Immature natural killer cell (primary cell): ENCODE measurements at places on chromosomes 13 and 19.

DNA sequence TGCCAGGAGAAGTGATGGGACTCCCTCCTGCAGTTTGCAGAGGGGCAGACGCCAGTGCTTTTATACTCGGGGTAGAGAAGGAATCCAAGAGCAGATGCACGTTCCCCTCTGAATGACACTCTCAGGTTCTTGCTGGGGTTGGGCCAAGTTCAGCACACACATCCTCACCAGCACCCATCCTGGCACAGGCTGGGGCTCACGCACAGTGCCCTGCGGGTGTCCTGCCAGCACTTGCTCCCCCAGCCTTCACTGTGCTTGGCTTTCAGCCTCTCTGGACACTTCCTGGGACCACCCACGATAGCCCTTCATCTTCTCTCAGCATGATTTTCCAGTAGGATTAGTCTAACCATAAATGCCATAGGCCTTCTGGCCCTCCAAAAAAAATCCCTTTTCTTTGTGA lies 158.6 kb downstream of the ZNF536 start:
- H3K27ac ChIP-seq = no peak overlapping the region
- no peak for DNase-seq
- H3K4me1 ChIP-seq = no peaks in the 10 kb centered on the region
- peaks cover 3% of the 10 kb centered on the region for H3K27me3 ChIP-seq
- no peak overlapping the region for H3K4me3 ChIP-seq
- no peaks in the 10 kb centered on the region for H3K36me3 ChIP-seq

GRCh38 chr13:41971848-41972247 lies 10.9 kb upstream of the VWA8 start:
- no peaks in the 10 kb centered on the region for H3K36me3 ChIP-seq
- H3K4me3 ChIP-seq = no peak overlapping the region
- no peak for DNase-seq
- no peak overlapping the region for H3K27ac ChIP-seq
- H3K27me3 ChIP-seq = peaks cover 7% of the 10 kb centered on the region

DNA sequence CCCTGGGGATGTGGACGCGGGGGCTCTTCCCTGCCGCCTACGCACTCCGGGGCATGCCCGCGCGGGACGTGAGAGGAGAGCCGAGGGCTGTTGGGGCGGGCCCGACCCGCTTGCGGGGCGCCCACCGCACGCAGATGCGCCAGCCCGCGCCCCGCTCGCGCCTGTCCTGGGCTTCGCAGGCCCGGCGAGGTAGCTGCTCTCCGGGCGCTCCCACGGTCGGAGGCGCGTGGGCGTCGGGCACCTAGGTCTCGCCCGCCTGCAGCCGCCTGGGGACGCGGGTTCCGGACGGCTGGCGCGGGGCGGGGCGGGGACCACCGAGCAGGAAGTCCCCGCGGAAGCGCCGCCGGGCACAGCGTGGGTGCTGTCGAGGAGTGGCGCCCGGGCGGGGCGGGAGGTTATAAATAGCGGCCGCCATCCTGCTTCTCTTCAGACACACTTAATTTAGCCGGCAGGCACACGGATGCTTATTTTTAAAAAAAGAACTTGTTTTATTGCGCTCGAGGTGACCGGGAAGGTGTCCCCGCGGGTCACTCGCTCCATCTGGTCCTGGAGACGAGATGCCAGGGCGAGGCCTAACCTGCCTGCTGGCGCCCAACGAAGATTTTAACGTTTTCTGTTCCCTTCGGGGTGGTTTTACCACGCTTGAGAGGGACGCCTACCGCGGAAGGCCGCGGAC lies 561 bp upstream of the GJA3 start:
- H3K36me3 ChIP-seq = no peaks in the 10 kb centered on the region
- H3K4me3 ChIP-seq = peak overlapping the region; percentile 77
- no peak overlapping the region for H3K27ac ChIP-seq
- DNase-seq = peak; percentile 28
- H3K4me1 ChIP-seq = peaks cover 13% of the 10 kb centered on the region
- H3K27me3 ChIP-seq = peaks cover 12% of the 10 kb centered on the region

GRCh38 chr13:114177245-114178010 lies 1.6 kb upstream of the CFAP97D2 start:
- peak overlapping the region; percentile 13 for H3K27ac ChIP-seq
- H3K4me3 ChIP-seq = no peak overlapping the region
- no peak for DNase-seq
- H3K4me1 ChIP-seq = peaks cover 70% of the 10 kb centered on the region

- H3K36me3 ChIP-seq = no peaks in the 10 kb centered on the region
- DNase-seq = no peak
- H3K4me1 ChIP-seq = peaks cover 5% of the 10 kb centered on the region
- H3K4me3 ChIP-seq = no peak overlapping the region
- H3K27me3 ChIP-seq = no peaks in the 10 kb centered on the region
- H3K27ac ChIP-seq = no peak overlapping the region
Observed at GRCh38 chr13:43360171-43360570, 336.8 kb downstream of the DNAJC15 start.

- H3K36me3 ChIP-seq = no peaks in the 10 kb centered on the region
- DNase-seq = no peak
- H3K4me1 ChIP-seq = peaks cover 23% of the 10 kb centered on the region
- no peak overlapping the region for H3K27ac ChIP-seq
- peak overlapping the region; percentile 94 for H3K4me3 ChIP-seq
Observed at GRCh38 chr13:36298535-36299068, 988 bp upstream of the CCDC169 start.

DNA sequence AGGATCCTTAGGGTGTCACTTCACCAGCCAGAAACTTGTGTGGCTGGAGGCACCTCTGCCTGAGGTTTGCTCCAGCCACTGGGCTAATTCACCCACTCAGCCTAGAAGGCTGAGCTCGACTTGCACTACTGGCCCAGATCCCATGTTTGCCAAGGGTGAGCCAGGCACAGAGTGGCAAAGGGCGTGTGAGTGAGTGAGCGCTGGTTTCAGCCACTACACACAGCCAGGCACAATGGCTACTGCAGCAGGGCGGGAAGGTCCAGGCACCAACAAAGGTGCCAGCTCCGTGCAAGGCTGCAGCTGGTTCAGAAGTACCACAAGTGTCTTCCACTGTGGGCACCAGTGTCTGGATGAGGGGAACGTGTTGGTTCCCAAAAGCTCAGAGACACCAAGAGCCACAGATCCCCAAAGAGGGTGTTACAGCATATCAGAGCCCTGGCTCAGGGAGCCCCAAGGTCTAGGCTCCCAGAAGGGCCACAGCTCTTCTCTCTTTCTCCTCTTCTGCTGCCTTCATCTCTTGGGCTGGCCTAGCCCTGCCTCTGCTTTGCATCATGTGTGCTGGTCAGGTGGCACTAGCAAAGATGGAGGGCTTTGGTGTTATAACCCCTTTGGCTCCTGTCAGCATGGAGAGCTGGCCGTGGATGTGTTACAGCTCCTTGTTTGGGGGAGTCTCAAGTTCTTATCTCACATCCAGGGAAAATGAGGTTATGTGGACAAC lies 736.3 kb upstream of the KLHL1 start:
- no peak for DNase-seq
- no peak overlapping the region for H3K4me3 ChIP-seq
- H3K36me3 ChIP-seq = no peaks in the 10 kb centered on the region
- no peaks in the 10 kb centered on the region for H3K27me3 ChIP-seq
- H3K27ac ChIP-seq = no peak overlapping the region

GRCh38 chr13:113997845-113998751 lies 24.2 kb upstream of the C13orf46 start:
- H3K27me3 ChIP-seq = peaks cover 24% of the 10 kb centered on the region
- H3K36me3 ChIP-seq = peaks cover 25% of the 10 kb centered on the region
- DNase-seq = no peak

DNA sequence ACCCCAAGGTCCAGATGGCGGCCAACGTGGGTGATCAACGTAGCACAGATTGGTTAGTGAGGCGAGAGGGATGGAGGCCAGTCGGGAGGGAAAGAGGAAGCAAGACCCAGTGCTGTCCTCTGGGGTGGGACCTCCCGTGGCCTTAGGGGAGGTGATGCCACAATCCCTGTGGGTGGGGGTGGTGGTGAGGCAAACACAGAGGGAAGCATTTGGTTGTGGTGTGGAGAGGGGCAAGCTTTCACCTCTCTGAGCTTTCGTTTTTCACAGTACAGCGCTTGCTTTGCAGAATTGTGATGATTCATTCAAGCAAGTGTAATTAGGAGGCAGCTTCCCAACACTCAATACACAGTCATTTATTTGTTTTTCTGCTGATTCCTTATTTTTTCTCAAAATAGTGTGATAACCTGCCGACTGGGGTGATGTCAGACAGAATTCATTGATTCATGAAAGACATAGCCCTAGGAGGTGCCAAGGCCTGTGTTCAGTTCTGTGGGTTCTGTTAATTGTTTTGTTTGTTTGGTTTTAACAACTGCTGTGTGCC lies 2.4 kb downstream of the LENG8 start:
- H3K4me1 ChIP-seq = peaks cover 59% of the 10 kb centered on the region
- peak overlapping the region; percentile 98 for H3K4me3 ChIP-seq
- peak overlapping the region; percentile 39 for H3K27ac ChIP-seq

- no peaks in the 10 kb centered on the region for H3K4me1 ChIP-seq
- no peak within 1 kb of the TSS for H3K27ac ChIP-seq
- DNase-seq = no peak
Observed at GRCh38 chr19:5851302-5851701, at the start of gene FUT3. Gene FUT3, minus strand, starts transcription at chr19:5851449.

DNA sequence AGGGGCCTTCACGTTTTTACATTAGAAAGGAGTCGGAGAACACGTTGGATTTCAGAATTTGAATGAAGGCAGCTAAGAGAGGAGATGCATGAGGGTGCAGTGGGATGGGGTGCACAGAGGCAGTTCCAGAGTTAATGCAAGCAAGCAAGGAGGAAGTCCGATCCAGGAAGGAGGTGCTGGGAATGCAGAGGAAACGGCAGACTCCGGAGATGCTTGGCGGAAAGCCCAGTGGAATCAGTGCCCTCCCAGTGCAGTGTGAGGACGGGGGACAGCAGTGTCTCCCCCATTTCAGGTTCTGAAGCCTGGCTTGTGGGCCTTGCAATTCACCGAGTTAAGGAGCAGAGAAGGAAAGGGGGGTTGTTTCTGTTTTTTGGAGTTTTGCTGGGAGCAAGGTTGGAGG lies 100.4 kb downstream of the COL4A2 start:
- peaks cover 3% of the 10 kb centered on the region for H3K27me3 ChIP-seq
- no peak for DNase-seq
- H3K27ac ChIP-seq = no peak overlapping the region

DNA sequence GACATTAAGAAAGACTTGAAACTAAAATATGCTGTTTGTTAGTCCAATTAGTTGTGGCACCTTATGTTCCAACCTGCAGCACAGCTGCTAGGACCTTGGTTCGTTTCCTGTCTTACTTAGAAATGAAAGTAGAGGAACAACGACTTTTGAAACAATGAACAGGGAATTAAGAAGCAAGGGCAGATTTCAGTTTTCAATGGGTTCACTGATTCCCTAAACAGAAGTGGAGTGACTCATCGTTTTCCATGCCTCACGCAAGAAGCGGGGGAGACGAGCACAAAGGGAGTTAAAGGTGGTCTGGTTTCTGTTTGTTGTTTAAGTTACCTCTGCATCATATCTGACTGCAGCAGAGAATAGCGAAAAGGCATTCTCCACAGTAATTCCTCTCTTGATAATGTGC lies 44.8 kb downstream of the PHF11 start:
- H3K27me3 ChIP-seq = no peaks in the 10 kb centered on the region
- peaks cover 39% of the 10 kb centered on the region for H3K36me3 ChIP-seq
- no peak overlapping the region for H3K27ac ChIP-seq

DNA sequence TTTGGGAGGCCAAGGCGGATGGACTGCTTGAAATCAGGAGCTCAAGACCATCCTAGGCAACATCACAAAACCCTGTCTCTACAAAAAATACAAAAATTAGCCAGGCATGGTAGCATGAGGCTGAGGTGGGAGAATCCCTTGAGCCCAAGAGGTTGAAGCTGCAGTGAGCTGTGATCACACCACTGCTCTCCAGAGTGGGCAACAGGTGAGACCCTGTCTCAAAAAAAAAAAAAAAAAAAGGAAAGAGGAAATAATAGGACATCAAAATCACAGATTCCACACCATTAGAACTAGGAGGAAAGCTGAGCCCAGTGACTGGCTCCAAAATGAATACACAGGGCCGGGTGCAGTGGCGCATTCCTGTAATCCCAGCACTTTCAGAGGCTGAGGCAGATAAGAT lies 3.2 kb upstream of the ZNF8 start:
- no peak for DNase-seq
- H3K36me3 ChIP-seq = peaks cover 44% of the 10 kb centered on the region
- H3K27me3 ChIP-seq = peaks cover 7% of the 10 kb centered on the region
- H3K27ac ChIP-seq = no peak overlapping the region
- no peak overlapping the region for H3K4me3 ChIP-seq

DNA sequence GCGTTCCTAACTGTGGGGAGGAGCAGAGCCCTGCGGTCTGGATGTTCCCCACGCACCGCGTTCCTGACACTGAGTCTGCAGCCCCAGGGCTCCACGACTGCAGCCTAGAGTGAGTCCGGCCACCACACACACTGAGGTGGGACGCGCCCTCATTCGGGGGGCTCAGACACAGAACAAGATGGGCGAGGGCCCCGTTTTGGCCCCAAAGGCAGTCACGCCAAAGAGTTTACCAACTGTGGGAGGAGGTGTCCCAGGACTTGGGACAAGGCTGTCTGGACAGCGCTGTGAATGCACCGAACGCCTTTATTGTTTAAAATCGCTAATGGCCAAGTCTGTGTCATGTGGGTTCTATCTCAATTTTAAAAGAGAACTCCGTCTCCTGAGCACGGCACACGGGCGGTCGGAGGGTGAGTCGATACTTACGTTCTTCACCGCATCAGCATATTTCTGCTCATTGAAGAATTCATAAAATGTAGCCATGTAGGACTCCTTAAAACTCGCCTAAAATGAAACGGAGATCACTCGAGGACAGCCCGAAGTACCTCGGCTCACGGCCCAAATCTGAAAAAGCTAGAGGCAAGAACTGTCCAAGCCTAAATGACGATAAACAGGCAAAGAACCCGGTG lies 35.2 kb upstream of the C13orf46 start:
- H3K27me3 ChIP-seq = peaks cover 15% of the 10 kb centered on the region
- H3K36me3 ChIP-seq = peaks cover 21% of the 10 kb centered on the region
- no peak for DNase-seq
- H3K27ac ChIP-seq = no peak overlapping the region
- no peak overlapping the region for H3K4me3 ChIP-seq
- H3K4me1 ChIP-seq = peaks cover 4% of the 10 kb centered on the region

GRCh38 chr13:85896516-85897450 lies 97.6 kb upstream of the SLITRK6 start:
- H3K4me1 ChIP-seq = no peaks in the 10 kb centered on the region
- H3K27ac ChIP-seq = no peak overlapping the region
- H3K27me3 ChIP-seq = no peaks in the 10 kb centered on the region
- H3K4me3 ChIP-seq = no peak overlapping the region

- peaks cover 27% of the 10 kb centered on the region for H3K36me3 ChIP-seq
- peak overlapping the region; percentile 93 for H3K27ac ChIP-seq
- DNase-seq = peak; percentile 70
- peaks cover 2% of the 10 kb centered on the region for H3K27me3 ChIP-seq
- H3K4me3 ChIP-seq = peak overlapping the region; percentile 87
Observed at GRCh38 chr19:1363599-1363998, 20.1 kb upstream of the NDUFS7 start.
